Dorsolateral prefrontal cortex (tissue), 122 donors: ENCODE measurements at places on chromosomes 16 and 17.

DNA sequence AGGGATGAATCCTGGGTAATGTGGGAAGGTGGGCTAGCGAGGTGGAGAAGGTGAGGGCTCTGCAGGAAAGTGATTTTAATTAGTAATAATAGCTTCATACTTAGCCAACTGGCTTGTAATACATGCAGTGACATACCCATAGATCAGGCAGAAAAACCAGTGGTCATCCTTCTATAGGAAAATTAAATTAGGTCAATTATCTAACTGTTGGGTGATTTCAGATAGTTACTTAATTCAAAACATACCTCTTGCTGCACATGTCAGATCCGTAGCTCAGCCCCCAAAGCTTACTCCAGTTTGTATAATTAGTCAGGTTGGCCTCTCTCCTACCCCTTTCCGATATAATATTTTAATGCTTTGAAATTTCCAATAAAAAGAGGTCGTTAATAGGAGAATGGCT lies 137.0 kb downstream of the TMEM114 start:
- no peak for DNase-seq

DNA sequence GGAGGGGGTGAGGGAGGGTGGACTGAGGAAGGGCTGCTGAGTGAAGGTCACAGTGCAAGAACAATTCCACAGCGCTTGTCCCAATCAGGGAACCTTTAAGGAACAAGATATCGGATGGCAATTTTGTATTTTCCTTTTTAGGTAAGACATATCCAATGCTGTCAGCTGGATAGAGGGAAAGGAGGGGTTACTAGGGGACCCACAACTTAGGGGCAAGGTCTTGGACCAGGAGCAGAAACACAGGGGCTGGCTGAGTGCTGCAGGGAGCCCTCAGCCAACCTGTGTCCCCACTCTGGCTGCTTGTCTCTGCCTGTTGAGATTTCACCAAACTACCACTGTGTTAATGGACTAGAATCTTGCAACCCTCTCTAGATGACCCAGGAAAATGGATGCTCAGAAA lies 47.6 kb downstream of the AKAP1 start:
- DNase-seq: no peak

GRCh38 chr17:50692448-50693035 lies 15.2 kb downstream of the ANKRD40 start:
- no peak for DNase-seq

GRCh38 chr17:1227917-1228780 lies 42.1 kb upstream of the BHLHA9 start:
- DNase-seq: no peak

DNA sequence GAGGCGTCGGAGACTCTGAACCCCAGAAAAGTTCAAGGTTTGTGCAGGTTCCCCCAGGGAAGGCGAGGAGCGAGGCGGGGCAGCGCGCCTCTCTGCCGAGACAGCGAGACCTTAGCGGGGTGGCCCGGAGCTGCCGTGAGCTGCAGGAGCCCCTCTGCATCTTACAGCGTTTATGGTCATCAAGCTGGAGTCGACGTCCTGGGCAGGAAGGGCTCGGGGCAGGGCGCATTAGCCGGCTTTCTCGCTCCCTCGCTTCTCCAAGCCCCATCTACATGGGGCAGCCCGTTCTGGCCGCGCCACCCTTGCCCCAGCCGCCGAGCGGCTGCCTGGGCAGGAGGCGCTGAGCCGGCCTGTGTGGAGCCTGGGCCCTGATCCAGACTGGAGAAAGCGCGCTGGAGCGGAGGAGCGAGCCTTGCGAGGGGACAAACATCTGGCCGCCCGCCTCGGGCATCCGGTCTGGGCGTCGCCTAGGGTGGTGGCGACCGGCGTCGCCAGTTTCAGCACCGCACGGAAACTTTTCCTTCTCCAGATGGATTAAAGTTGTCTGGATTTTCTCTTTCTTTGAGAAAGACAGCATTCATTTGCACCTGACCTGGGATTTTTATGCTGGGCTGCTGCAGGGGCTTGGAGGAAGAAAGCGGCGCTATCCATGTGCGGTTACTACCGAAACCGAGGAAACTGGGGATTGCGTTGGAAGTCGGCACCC lies 750 bp downstream of the TMEM132E start:
- DNase-seq: no peak

DNA sequence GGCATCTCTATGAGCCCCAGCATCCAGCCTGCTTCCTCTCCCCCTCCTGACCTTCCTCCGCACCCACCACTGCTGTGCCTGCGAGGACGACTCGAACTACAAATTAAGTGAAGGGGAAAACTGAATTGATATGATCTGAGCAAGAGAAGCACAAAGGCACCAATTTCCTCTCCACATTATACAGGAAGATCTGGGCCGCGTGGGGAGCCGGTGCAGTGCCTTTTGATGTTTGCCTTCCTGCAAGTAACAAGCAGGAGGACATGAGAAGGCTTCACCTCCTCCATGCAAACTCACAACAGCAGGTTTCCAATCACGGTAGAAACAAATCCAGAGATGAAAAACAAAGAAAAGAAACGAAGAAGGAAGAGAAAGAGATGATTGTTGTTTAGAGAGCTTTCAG lies 57.8 kb upstream of the MMP2 start:
- DNase-seq: no peak

GRCh38 chr17:39716879-39717536 lies 13.3 kb downstream of the MIEN1 start:
- no peak for DNase-seq

GRCh38 chr17:50922107-50922506 lies 56.0 kb upstream of the TOB1 start:
- DNase-seq: no peak

DNA sequence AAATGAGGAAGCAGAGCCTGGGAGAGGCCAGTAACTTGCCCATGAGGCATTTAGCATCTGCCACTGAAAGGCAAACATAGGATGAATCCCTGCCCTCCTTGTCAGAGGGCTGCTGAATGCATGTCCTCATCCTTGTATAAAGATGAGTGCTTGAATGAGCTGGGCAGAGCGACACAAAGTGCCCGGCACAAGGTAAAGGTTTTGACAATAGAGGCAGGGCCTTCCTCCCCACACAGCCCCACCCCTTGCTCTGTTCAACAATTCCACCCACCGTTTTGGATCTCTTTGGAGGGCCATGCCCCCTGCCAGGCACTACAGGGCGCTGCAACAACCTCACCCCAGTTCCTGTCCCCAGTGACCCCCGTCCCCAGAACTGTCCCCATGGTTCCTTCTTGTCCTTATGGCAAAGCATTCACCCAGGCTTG lies 1.4 kb upstream of the KRT19 start:
- no peak for DNase-seq

DNA sequence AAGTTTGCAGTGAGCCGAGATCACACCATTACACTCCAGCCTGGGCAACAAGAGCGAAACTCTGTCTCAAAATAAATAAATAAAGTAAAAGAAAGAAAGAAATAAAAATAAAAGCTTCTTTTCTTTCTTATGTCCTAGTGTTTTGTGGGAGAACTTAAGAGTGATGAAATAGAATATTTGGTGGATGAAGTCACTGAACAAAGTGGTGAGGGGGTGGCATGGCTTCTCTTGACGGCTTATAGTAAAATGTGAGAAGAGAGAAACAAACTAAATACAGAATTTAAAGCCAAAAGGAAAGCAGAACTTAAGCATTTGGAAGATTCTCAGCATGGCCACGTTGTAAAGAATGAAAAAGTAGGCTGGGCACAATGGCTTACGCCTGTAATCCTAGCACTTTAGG lies 15.3 kb downstream of the SGF29 start:
- no peak for DNase-seq

DNA sequence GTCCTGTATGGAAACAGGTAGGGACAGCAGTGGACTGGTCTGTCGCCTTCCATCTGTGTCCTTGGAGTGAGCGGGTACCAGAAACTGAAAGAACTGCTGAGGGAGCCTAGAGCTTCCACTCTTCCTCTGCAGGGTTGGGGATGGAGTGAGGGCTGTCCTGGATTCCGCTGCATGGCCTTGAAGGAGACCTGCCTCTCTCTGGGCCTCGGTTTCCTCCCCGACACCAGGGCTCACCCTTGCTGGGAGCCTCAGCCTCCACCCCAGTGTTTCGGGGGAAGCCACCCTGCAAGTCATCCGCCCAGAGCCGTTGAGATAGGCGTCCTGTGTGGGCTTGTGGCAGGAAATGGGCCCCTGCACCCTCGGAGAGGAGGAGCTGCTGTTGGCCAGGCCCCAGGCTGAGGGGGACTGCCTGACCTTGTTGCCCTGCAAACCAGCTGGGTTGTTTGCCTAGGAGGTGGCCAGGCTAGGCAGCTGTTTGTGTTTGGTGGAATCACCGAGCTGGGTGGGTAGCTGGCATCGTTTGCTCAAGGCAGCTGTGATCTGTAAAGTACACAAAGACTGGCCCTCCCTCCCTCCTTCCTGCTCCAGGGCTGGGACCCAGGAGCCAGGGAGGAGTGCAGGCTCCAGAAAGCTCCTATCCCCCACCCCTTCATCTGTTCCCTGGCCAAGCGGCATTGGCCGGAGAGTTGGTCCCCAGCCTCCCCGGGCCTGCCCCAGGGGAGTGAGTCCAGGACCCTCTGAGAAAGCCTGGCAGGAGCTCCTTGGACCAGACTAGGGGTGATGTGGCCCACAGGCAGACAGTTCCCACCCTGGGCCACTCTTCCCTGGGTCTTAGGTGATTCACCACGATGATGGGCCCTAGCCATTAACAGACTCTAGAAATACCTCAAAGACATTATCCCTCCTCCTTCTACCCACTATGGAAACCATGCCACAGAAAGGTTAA lies 1.3 kb downstream of the RAB37 start:
- DNase-seq: no peak
